PC-9 (cell line): ENCODE measurements at places on chromosomes 2 and 18.
A peak's percentile ranks its signal among the peaks of the same experiment; 100 is the strongest.

- DNase-seq: no peak
Measured at GRCh38 chr18:76351961-76352581, 143.0 kb downstream of the ZNF516 start.

- peak; percentile 70 for DNase-seq
Measured at GRCh38 chr2:237438080-237438940, 24.3 kb upstream of the COL6A3 start.

GRCh38 chr18:45666520-45666919 lies 51.2 kb downstream of the SLC14A2 start:
- DNase-seq: no peak

GRCh38 chr2:197327472-197328098 lies 17.0 kb upstream of the ANKRD44 start:
- no peak for DNase-seq

- DNase-seq: no peak
Measured at GRCh38 chr2:190524928-190525327, 9.6 kb downstream of the NEMP2 start.

GRCh38 chr2:68789603-68790002 lies 55.0 kb downstream of the ARHGAP25 start:
- DNase-seq: no peak

DNA sequence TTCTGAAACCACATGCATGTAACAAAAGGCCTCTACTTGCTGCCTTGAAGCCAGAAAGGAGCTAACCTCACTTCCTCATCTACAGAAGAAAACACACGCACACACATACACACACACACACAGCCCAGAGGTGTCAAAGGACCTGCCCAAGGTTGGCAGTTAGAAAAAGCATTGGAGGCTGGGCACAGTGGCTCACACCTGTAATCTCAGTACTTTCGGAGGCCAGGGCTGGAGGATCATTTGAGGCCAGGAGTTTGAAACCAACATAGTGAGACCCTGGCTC lies 125.9 kb upstream of the RNF152 start:
- DNase-seq: no peak
